ENCODE measurements at places on chromosomes 2 and 18.
A peak's percentile ranks its signal among the peaks of the same experiment; 100 is the strongest.

- DNase-seq: peak; percentile 63
Observed at GRCh38 chr18:50819027-50819727, 639 bp downstream of the MRO start.

DNA sequence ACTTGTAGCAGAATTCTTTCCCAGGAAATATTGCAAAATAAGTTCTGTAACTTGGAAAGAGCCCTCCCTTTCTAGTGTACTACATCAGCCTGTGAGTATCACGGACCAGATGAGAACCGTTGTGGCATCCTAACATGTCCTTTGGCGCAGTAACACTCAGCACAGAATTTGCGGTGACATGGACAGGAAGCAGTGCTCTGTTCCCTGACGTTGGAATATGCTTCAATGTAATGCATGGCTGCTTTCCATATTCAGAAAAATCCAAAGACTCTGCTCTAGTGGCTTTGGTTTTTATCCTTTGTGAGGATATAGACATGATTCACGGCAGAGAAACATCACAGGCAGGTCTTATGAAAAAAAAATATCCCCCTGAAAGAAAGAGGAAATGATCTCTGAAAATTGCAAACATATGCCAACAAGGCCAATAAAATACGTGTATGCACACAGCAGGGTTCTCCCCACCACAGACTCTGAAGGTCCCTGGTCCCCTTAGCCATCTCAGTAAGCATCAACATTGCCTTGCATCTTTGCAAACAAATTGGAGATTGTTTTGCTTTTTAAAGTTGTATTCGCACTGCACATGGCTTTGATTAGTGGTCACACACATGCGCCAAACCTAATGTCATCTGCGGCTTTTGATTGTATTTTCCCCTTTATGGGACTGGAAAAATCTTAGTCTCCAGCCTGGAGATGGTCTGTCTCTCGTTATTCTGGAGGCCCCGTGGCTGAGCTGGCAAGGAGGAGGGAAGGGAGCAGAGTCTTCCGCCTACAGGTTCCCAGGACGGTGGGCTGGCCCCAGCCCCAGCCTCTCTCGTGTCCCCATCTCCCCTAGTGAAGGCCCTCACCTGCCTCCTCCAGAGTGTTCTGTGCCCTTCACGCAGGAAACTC, 122.9 kb downstream of the COPS8 start:
- DNase-seq: no peak

DNA sequence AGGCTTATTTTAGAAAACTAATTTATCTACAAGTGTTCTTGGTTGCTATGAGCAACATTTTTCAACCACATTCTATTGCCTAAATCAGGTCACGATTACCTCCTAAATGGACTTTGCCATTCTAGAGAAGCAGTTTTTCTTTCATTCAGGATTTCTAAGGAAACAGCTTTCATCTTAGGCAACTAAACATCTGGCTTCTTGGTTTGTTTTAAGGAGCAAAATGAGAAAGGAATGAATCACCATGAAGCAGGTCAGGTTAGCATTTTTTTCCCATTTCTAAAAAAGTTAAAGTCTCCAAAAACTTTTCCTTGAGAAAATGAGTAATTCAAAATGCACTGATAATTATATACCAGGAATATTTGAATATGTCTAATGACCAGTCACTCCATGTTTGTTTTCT, 114.8 kb downstream of the GAREM1 start:
- no peak for DNase-seq

GRCh38 chr18:26734760-26735159, 130.7 kb downstream of the AQP4 start:
- no peak for DNase-seq

DNA sequence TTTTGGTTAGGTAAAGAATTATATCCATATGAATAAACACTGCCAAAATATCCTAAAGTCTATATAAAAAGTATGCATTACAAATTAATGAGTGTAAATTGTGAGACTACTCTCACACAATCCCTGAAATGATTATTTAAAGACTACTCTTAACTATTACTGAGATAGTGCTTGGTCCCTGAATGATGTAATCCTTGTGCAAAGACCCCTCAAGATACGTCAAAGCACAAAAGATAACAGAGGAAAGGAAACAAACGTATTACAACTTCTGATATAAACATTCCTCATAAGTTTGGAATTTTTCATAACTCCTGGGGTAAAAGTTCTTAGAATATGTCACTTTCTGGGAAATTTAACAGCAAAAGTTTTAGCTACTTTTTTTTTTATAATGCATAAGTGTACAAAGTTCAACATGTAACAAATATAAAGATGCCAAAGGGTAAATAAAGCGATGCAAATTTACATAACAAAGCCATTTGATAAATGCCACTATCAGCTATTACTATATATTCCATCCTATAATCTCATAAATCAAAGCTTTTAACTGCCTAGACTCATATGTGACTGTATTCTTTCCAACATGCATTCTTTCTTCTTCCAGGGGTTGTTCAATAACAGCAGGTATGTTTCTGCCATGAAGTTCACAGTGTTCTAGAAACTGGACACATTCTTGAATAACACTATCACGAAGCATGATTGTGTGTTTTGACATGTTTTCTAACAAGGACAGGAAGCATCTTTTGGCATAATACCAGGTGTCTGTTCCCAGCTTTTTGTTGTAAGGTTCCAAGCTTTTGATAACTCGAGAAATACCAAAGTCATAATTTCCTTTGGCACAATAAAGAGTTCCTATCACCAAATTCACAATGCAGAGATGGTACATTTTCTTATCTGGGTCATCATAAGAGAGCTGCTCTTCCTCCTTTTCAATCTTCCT, 158.0 kb downstream of the AGPS start:
- DNase-seq: no peak

- DNase-seq: no peak
Observed at GRCh38 chr2:218375212-218375611, 6.9 kb upstream of the SLC11A1 start.
